ENCODE measurements at places on chromosomes 4 and X.
A peak's percentile ranks its signal among the peaks of the same experiment; 100 is the strongest.

DNA sequence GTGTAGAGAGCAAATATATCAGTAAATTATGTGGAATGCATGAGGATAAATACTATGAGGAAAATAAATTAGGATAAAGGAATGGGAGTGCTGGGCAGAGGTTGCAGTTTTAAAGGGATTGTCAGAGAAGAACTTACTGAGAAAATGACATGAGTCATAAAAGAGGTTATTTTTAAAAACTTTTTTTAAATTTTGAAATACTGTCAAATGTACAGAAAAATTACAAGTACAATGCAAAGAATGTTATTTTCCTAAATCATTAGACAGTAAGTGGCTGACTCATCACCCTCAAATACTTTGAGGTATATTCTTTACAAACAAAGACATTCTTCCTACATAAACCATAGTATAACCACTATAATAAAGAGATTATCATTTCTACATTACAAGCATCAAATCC lies 29.8 kb upstream of the H2AZ1 start:
- DNase-seq = no peak

DNA sequence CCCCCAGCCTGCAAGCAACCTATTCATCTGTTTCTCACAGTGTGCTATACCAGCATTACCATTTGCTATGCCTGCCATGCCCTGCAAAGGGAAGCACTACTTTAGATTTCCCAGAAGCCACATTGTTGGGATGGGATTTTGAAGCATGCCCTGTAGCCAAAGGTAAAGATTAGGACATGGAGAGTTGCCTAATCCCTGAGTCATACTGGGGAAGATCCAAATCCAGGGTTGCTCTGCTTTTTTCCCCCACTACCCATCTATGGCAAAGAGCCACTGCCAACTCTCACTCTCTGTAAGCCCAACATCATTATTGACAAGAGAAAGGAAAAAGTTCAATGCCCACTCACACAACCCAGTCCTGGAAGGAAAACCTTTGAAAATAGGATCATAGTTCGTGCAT lies 36.7 kb upstream of the TMEM164 start:
- DNase-seq = no peak

DNA sequence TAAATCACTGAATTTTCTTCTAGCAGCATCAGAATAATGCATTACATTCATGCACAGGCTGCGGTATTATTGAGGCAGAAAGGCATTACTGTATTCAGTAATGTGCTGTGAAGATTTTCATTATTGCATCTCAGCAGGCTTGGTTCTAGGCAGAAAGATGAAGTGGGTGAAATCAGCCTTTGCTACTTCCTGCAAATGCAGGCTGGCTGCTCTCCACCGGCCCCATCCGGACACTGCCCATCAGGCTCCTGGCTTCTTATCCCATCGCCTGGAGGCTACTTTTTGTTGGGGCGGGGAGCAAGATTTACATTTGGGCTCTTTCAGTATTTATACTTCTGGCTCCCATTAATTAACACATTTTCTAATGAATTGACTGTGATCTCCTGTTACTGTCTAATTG lies 117.8 kb downstream of the FRAS1 start:
- no peak for DNase-seq

GRCh38 chr4:1684506-1685234 lies 557 bp upstream of the FAM53A start:
- DNase-seq = peak; percentile 96
